ENCODE measurements at places on chromosomes 12 and 14. TPM values are rescaled to one million over a fixed set of nuclear protein-coding genes. Genes with fewer than 3 reads are reported as not detected.
A peak's percentile ranks its signal among the peaks of the same experiment; 100 is the strongest.

The NGB gene
- total RNA-seq = not detected

The SERPINA12 gene
- not detected for total RNA-seq

GRCh38 chr14:54854181-54854580 is 48.4 kb downstream of the GCH1 start:
- no peak for DNase-seq

DNA sequence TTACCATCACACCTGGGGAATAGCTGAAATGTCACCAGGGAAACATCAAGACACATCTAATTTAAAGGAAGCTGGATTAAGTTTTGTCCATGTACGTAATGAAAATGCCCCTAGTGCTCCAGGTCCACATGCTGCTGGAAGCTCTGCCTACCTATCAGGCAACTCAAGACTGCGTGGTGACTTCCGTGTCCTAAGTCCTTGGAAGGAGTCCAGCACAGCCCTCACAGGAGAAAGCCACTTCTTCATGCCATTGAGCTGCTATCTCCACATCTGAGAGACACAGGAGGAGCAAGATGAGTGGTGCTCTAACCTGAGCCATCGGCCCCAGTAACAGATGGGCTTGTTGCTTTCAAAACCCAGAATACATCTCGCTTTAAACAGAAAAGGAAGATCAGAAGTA is 316.4 kb downstream of the DPF3 start:
- no peak for DNase-seq

The NUMB gene
- total RNA-seq = 101 TPM

DNA sequence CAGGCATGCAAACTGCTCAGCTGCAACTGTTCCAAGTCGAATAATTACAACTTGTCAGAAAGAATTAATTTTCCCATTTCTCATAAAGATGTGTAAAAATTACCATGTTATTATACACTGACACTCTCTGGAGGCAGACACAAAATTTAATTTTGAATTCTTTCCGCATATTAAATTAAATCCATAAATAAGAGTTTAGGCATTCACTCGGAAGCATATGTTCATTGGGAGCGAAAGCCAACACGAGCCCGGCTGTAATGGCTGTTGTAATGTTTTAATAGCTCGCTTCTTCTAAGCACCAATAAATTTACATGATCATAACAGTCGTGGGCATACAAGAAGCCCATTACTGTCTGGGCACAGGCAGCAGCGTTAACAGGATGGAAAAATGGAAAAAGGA is 189.6 kb upstream of the SOX5 start:
- no peak for DNase-seq

The PTPRO gene
- total RNA-seq = 0.22 TPM

- DNase-seq = no peak
Measured at GRCh38 chr14:97544571-97544970, 747.4 kb downstream of the VRK1 start.

DNA sequence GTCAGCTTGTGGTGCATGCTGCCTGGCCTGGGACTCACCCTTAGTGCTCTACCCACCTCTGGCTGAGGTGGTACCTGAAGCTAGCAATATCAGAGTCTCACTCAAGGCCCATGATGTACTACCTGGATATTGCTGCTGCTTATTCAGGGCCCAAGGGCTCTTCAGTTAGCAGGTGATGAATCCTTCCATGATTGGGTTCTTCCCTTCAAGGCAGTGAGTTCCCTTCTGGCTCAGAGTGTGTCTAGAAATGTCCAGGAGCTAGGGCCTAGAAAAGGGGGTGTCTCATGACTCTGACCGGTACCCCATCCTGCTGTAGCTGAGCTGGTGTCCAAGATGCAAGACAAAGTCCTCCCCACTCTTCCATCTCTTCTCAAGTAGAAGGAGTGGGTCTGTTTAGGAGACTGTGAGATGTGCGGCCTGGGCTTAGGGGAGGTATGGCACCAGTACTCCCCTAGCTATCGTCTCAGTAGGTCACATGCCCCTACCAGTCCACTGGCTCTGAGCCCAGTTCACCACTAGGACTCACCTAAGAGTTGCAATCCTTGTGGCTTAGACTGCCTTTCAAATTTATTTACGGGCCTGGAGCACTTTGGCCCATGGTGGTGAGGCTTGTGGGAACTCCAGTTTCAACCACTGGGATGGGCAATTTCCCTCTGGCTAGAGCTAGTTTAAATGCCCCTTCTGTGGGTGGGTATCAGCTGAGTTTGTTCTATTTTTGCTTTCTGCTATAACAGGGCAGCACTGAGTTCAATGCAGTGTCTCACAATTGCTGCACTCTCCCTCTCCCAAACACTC is 12.2 kb downstream of the PRORP start:
- no peak for DNase-seq

The POTEM gene
- total RNA-seq = not detected

DNA sequence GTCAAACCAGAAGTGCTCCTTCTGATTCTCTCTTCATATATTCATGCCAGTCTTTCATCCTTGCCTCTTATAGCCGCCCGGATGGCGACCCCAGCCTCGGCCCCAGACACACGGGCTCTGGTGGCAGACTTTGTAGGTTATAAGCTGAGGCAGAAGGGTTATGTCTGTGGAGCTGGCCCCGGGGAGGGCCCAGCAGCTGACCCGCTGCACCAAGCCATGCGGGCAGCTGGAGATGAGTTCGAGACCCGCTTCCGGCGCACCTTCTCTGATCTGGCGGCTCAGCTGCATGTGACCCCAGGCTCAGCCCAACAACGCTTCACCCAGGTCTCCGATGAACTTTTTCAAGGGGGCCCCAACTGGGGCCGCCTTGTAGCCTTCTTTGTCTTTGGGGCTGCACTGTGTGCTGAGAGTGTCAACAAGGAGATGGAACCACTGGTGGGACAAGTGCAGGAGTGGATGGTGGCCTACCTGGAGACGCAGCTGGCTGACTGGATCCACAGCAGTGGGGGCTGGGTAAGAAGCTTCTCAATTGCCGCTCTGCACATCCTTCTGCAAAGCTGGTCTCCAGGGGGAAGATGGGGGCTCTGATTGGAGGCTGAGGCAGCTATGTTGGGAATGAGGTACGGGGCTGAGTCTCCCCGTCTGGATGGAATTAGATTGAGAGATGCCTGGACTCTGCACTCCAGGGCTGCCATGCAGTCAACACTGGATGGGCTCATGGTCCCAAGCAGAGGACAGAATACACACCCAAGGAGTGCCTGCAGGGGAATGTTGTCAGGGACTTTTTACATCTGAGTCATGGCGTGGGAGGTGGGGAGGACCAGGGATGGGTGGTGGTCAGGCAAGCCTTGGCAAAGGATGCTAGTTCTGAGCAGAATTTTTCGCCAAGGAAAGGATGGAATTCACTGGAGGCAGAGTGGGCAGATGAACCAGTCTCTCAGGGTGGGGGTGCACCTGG is 1.3 kb downstream of the BCL2L2 start:
- peak; percentile 60 for DNase-seq

DNA sequence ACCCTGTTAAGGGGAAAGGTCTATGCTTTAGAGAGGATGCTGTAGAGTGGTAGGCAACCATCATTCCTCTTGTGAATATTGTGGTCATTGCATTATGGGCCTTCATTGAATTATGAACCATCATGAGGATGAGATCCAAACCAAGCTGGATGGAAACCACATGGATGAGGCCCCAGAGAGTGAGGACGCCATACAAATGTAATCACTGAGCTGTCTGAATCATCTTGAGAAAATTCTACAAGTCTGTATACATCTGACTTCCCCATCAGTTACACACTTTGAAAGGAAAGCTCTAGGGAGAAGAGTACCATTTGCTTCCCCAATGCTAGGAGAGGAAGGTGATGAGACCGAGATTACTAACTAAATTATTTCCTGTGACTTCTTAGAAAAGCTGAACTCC is 172.9 kb downstream of the CACNA1C start:
- peak; percentile 60 for DNase-seq

GRCh38 chr12:48164451-48164850 is 7.1 kb upstream of the ASB8 start:
- no peak for DNase-seq

- peak; percentile 73 for DNase-seq
Measured at GRCh38 chr12:538731-539539, 79.2 kb downstream of the B4GALNT3 start.

The SSPN gene
- 12.5 TPM for total RNA-seq

DNA sequence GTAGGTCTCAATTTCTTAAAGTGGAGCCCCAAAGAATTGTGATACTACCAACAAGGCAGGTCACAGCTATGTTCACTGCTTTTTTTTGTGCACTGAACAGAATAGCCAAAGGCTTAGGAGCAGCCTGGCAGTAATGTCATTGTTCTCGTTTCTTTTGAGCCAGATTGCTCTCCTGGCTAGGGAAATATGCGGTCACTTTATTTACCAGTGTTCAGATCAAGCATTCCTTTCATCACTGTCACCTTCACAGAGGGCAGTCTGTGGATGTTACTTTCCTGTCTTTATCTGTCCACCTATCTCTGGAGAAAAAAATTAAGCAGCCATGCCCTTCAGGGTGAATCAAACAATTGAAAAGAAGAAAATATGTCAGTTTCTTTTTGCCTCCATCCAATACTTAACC is 159.6 kb downstream of the BTG1 start:
- peak; percentile 56 for DNase-seq

GRCh38 chr14:95258754-95259593 is 60.7 kb downstream of the CLMN start:
- no peak for DNase-seq

DNA sequence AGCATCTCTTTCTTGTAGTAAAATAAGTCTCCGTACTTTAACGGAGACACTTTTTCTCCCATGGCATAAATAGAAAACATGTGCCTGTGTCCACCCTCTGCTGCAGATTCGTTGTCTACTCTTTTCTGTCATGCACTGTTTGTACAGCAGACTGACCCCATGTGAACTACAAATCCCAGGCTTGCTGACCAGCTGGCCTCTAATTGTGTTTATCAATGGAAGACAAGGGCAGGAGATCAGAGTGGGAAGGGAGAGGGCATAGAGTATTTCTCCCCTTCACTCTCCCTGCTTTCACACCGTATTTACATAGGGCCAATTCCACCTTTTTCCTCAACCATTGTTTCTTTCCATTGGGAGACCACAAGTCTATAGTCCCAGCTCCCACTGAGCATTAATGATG is 31.0 kb upstream of the TMTC2 start:
- no peak for DNase-seq

DNA sequence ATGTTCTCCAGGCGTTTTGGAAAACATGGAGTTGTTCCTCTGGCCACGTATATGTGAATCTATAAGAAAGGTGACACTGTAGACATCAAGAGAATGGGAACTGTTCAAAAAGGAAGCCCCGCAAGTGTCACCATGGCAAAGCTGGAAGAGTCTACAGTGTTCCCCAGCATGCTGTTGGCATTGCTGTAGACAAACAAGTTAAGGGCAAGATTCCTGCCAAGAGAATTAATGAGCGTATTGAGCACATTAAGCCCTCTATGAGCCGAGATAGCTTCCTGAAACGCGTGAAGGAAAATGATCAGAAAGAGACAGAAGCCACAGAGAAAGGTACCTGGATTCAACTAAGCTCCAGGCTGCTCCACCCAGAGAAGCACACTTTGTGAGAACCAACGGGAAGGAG is 92.5 kb upstream of the EIF5 start:
- no peak for DNase-seq

GRCh38 chr14:104800771-104801519 is at the start of gene ZBTB42:
Gene ZBTB42 (plus strand): TSS chr14:104801101. CDS start chr14:104801198, 97 bp downstream.
- peak; percentile 70 for DNase-seq

DNA sequence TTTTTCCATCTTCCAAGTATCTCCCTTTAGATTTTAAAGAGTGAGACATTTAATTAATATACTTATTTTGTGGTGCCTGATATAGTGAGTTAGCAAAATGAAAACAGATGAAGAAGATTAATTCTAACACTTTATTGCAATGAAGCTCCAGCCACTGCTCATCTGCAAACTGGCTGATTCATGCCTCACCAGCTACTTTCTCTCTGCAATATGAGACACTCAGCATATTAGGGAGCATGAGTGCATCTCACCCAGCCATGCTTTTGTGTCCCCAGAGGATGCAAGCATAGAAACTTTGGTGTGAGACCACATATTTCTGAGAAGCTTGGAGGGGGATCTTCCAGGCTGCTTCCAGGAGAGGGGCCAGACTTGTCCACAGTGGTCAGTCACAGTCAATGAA is 148.6 kb downstream of the BMP4 start:
- no peak for DNase-seq

The LRTM2 gene
- not detected for total RNA-seq

GRCh38 chr12:123483602-123484248 is 25.8 kb downstream of the SNRNP35 start:
- DNase-seq = no peak
